T-helper 22 cell (primary cell): ENCODE measurements at places on chromosomes 4 and X.

GRCh38 chrX:17703201-17703600 is 34.1 kb upstream of the SCML1 start:
- no peak for DNase-seq

DNA sequence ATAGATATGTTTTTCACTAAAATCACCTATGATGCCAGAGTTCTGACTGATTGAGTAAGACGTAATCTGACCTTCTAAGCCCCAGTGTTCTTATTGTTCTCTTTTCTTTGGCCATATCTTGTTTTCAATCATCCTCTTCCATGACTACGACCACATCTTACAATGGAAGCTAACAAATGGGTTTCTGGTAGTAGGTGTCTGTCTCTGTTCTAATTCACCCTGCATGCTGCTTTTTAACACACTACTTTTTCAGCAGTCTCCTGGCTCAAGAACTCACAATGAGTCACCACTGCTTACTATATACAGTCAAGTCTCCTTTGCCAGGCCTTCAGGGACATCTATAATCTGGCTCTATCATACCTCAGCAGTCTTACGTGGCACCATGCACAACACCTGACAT is 146.1 kb downstream of the NEXMIF start:
- DNase-seq = no peak

- no peak for DNase-seq
Observed at GRCh38 chrX:153888344-153888743, 2.4 kb upstream of the L1CAM start.

GRCh38 chrX:4936315-4936714 is 1222.9 kb upstream of the PRKX start:
- DNase-seq = no peak

DNA sequence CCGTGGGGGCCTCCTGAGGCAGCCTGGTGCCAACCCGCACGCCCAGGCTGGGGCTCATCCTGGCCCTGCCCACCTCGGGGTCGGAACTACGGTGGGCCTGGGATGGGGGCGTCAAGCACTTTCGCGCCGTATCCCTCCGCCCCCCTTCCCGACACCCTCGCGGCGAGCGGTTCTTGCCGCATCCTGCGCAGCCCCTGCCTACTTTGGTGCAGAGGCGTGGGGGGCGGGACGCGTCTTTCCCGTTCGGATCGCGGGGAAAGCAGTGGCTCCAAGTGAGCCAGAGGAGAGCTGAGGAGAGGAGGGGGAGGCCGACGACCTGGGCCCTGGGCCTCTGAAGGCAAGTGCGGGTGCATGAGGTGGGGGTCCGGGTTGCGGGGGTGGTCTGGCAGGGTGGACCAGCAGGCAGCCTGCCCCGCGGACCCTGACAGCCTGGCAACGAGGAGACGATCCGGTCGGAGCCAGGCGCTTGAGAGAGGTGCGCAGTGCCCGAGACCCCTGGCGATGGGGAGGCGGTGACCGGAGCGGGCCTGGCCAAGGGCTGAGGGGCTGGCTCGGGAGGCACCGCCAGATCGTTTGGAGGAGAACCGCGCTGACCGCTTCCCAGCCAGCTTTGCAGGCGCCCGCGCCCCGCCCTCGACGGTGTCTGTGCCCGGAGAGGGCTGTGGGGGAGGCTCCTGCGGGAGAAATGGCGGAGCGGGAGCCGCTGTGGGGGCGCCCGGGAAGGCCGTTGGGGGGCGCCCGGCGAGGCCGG is at the start of gene GPRASP2:
Gene GPRASP2 (plus strand): TSS at position 233 of the 751 bp plus-strand sequence. CDS start 2,422 bp downstream, outside the sequence.
- peak; percentile 11 for DNase-seq

- DNase-seq = peak; percentile 37
Observed at GRCh38 chr4:142846729-142847596, 862 bp upstream of the INPP4B start.

- DNase-seq = no peak
Observed at GRCh38 chr4:173752610-173753230, 222.7 kb upstream of the HAND2 start.

DNA sequence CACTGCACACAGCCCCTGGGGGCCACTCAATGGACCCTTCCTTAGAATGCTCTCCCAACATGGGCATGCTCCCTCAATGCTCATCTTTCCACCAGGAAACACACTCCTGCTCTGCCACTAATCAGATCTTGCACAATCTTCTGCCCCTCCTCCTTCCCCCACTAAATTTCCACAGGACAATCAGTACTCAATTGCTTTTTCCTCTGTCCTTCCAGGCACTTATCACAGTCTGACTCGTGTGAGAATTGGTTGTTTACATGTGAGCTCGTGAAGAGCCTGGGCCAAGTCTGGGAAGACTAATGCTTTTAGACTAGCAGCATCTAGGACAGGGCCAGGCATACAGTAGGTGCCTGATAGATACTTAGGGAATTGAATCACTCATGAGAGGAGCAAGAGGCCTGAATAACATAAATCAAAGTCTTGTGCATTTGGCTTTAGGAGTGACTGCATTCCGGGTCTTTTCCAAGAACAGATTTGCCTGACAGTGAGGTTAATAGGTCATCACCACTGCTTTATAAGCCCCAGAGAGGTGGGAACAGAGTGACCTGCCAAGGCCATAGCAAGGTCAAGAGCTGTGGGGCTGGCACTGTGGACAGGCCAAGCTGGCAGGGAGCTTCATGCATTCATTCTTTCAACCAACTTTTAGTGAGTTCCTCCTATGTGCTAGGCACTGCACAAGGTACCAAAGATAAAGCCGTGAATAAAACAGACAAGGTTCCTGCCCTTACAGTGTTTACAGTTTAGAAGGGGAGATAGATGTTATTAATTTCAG is 55.0 kb downstream of the PRPS1 start:
- DNase-seq = no peak

- no peak for DNase-seq
Observed at GRCh38 chr4:6493658-6494304, 21.4 kb upstream of the PPP2R2C start.

GRCh38 chr4:158316264-158316663 is 106.0 kb downstream of the TMEM144 start:
- no peak for DNase-seq

DNA sequence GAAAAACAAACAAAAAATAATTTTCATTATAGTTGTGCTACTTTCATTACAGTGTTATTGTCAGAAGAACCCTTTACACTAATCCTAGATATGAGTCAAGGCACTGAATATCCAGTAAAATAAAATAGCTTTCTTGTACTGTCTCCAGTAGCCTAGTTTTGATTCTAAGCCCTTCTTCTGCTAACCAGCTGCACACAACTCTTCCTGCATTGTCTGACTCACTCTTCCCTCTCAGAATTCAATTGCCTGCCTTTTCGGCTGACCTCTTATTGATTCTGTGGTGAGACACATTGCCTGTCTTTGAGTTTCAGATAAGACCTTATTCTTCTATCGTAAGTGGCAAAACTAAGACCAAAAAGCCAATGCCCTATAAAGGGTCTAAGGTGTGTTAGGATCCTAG is 26.7 kb upstream of the PCDH18 start:
- no peak for DNase-seq

GRCh38 chr4:18858229-18858922 is 836.8 kb upstream of the LCORL start:
- DNase-seq = no peak

GRCh38 chr4:121233982-121234381 is 69.9 kb upstream of the TNIP3 start:
- no peak for DNase-seq

- DNase-seq = no peak
Observed at GRCh38 chr4:88528861-88529260, 5.3 kb upstream of the PYURF start.

- DNase-seq = peak; percentile 1
Observed at GRCh38 chr4:77240469-77241066, 83.6 kb downstream of the CCNG2 start.

- DNase-seq = no peak
Observed at GRCh38 chr4:70945452-70946055, 43.4 kb downstream of the MOB1B start.

DNA sequence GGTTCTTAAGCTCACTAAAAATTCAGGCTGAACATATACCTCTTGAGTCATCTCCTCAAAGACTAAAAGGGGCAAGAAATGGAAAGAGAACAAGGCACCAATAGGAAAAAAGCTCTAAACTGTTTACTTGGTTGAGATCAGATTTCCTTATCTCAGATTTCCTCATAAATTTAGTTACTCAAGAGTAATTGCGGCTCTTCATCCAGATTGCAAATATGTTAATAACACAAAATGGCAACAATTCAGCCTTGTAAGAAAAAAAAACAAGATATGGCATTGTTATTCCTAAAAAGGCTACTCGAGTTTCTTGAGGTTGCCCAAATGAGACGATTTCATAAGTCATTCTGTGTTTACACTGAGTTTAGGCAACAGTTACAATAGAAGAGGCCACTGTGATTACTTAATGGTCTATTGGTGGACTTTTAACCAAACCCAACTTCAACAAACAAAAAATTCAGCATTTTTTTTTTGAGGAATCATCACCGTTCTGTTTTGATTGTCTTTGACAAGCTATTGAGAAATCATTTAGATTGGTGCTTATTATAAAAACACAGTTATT is 97.9 kb upstream of the PDHA1 start:
- DNase-seq = no peak

- no peak for DNase-seq
Observed at GRCh38 chr4:123406872-123407271, 10.3 kb downstream of the SPRY1 start.

DNA sequence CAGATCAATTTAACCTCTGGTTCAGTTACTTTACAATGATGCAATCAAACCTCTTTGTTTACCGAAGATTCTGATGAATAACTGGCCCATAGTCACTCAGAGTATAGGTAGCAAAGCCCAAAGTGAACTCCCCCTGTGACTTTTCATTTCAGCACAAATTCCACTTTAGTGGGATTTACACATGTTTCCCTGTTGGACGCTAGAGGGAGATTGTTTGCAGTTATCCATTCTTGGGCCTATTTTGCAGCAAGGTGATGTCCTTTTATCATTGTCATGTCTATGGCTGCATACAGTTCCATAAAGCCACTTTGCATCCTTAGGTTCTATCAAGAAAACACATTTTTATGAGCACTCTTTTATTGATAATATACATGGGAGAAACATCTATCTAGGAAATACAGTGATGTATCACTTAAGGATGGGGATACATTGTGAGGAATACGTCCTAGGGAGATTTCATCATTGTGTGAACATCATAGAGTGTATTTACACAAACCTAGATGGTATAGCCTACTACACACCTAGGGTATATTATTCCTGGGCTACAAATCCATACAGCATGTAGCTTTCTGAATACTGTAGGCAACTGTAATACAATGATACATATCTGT is 14.5 kb upstream of the DKK2 start:
- DNase-seq = no peak

GRCh38 chr4:66034262-66034661 is 364.0 kb upstream of the EPHA5 start:
- no peak for DNase-seq

GRCh38 chr4:138938366-138938690 is 77.3 kb upstream of the NOCT start:
- DNase-seq = no peak

DNA sequence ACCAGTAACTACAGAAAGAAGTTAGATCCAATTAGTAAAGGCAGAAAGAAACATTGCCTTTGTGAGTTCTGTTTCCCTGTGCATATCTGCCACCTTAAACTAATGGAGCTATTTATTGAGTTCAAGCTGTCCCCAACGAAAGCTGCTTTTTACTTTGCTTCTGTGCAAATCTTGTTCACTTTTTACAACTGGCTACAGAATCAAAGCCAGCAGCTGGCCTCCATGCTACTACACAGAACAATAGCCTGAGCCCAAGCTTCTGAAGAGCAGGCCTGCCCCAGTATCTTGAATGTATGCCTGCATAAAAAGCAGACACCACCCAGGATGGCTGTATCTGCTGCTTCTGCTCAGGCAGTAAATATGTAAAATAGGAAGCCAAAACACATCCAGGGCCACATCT is 28.1 kb downstream of the ANK2 start:
- DNase-seq = no peak
